ENCODE measurements at places on chromosomes 7 and 10.

GRCh38 chr10:14617852-14618251 lies 156.8 kb downstream of the FAM107B start:
- no peak for DNase-seq

- no peak for DNase-seq
These were observed 11.2 kb upstream of the PLEKHA1 start for GRCh38 chr10:122363311-122363710.

- DNase-seq: no peak
These were observed 1073.0 kb downstream of the XPNPEP1 start for GRCh38 chr10:108850138-108850854.

DNA sequence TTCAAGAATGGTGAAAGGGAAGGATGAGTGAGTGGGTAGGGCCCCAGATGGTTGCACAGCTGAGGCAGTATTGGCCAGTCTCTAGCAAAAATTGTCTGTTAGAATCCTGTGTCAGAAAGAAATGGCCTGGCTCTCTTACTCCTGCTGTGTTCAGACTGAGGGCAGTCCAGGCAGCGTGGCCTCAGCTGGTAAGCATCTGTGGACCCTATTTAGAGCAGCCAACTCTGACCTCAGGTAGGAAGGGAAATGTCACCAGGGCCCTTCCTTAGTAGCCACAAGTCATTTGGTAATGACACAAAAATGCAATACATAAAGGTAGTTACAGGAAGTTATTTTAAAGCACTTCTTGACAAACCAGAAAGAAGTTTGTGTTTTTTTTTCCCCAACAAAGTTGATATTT lies 1194.7 kb downstream of the CNTNAP2 start:
- no peak for DNase-seq

- DNase-seq: no peak
These were observed 87.6 kb upstream of the ADARB2 start for GRCh38 chr10:1824928-1825327.

GRCh38 chr7:28078036-28078901 lies 102.3 kb downstream of the JAZF1 start:
- no peak for DNase-seq

DNA sequence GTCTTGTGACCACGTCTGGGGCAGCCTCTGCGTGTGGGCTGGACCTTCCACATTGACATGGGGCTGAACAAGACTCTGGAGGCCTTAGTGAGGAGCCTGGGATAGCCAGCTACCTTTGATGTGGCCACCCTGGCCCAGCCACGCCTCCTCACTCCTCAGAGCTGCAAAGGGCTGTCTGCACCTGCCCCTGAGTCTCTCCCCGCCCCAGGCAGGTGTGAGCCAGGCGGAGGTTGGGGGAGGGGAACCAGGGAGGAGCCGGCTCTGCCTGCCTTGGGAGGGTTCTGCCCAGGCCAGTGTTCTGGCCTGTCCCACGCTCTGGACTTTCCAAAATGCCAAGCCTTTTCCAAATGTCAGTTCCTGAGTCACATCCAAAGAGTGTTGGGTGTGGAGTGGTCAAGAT lies 72.2 kb downstream of the GTF2IRD1 start:
- DNase-seq: no peak

DNA sequence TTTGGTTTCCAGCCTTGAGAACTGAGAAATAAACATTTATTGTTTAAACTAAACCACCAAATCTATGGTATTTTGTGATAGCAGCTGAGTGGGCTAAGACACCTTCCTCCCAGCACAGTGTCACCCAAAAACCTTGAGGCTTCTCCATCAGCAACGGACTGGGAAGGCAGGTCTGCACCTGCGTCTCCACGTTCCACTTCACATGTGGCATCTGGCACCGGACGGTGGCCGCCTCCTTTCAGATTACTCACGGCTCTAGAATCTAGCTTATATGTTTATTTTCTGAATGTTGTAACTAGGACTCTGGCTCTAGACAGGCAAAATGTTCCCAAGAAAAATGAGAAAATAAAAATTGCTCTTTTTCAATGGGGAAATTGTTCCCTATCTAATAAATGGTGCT lies 201.0 kb downstream of the ADARB2 start:
- no peak for DNase-seq

DNA sequence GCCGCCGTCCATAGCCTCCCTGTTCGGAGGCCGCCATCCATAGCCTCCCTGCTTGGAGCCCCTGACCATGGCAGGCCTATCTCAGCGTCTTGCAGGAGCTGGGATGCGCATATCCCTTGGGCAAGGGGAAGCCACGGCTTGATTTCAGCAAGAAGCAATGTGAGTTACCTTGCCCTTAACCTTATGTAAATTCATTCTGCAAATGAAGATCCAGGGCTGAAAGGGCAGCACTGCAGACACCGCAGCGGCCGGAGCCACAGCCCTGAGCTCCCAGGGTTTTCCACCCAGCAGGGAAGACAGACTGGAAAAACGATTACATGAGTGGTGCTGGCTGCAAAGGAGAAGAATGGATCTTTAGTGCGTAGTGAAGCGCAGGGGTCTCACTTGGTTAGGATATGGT lies 95.8 kb downstream of the SEC61G start:
- DNase-seq: no peak

DNA sequence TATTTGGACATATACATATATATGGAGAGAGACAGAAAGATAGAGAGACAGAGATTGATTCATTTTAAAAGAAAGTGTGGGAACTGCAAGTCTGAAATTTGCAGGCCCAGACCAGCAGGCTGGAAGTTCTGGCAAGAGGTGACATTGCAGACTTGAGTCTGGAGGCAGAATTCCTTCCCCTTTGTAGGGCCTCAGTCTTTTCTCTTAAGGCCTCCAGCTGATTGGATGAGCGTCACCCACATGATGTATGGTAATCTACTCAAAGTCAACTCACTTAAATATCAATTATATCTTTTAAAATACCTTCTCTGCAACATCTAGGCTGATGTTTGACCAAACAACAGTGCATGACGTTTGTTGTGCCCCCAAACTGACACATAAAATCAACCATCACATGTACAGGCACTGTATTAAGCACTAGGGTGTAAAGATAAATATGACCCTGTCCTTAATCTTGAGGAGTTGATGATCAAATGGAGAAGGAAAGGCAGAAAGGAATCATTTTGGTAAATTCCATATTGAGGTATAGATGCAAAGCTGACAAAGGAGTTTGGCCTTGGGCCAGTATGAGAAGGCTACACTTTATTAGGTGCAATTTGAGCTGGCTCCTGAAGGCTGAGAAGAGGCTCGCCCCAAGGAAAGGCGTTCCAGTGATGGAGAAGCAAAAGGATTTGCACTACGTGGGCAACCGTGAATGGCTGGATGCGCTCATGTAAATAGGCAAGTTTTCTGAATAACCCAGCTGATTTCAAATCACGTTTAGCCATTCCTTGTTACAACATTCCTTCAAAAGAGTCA lies 52.6 kb downstream of the BPGM start:
- DNase-seq: no peak

DNA sequence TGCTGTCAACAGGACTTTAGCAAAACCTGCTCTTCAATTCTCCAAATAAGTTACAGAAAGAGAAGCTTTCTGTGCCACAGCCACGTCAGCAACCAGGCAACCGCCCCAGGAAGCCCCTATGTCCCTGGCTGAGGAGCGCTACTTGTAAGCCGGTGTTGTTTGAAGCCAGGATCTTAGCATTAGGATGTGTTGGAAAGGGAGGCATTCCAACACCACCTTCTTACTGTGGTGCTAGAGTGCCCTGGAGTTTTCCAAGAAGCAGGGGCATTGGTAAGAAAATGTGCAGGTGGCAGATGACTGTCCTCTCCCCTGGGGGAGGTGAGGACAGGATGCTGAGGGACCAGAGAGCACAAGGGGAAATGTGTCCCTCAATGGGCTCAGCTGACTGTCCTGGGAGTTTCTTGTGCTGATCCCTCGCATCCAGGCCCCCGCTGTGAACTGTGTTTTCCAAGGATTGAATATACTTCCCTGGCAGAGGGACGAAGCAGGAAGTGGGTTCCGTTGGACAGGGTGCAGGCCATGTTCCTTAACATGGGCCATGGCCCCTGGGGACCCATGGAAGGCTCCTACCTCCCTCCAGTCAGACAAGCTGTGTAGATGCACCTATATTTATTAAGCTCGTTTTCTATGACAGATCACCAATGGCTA lies 139.6 kb upstream of the GDF10 start:
- no peak for DNase-seq

GRCh38 chr7:157336383-157337315 lies at the start of gene DNAJB6:
Gene DNAJB6, plus strand, starts transcription at chr7:157337004. Its CDS starts 21,569 bp downstream, at chr7:157358573.
- no peak for DNase-seq

- DNase-seq: no peak
These were observed 119.4 kb downstream of the DIP2C start for GRCh38 chr10:569961-570627.

GRCh38 chr10:34339816-34340553 lies 475.1 kb downstream of the PARD3 start:
- DNase-seq: no peak

- no peak for DNase-seq
These were observed 4.6 kb downstream of the ATP5F1C start for GRCh38 chr10:7792541-7792940.

DNA sequence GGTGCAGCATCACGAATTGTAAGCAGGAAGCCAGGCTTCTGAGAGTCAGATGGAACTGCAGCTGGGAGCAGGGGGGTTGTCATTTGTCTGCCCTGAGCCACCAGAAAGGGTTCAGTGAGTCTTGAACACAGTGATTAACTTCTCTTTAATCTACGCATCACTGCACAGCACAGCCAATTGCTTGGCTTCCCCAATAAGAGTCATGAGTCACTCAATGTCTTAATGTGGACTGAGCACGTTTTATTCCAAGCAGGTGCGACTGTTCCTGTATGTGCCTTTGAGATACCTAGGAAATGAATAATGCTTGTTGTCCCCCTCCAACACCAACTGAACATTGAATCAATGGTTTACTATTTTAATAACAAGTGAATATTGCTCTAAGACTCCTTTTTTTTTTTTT lies 26.0 kb upstream of the PLEKHA1 start:
- no peak for DNase-seq

DNA sequence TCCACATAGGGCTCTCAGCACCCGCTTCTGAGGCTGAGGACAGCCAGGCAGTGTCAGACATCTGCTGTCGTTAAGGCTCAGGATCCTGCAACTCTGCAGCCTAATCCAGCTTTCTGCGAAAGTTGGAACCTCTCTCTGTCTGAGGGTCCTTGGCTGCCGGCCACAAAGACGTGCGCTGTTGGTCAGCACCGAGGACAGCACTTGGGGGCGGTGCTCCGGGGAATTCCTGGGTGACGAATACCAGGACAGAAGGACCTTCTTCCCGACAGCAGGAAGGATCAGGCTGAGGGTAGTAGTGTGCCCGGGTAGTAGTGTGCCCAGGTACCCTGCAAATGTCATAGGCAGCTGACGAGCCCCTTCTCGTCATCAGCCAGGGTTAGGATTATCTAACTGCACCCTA lies 16.0 kb upstream of the RASGEF1A start:
- no peak for DNase-seq

DNA sequence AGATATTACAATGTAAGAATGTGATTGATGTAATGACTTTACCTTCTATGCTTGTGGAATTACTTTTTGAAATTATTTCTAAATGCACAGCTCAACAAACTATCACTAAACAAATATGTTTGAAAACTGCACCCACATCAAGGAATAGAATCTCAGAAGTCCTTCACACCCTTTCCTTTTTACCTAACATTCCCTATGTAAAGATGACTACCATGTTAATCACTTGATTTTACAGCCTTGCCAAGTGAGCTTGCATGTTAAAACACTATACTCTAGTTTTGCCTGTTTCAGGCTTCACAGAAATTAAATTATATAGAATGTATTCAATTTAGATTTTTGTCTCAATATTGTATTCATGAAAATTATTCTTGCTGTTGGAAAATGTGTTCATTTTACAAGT lies 1169.4 kb upstream of the CELF2 start:
- no peak for DNase-seq

- DNase-seq: no peak
These were observed 13.9 kb downstream of the VENTX start for GRCh38 chr10:133251388-133252222.

DNA sequence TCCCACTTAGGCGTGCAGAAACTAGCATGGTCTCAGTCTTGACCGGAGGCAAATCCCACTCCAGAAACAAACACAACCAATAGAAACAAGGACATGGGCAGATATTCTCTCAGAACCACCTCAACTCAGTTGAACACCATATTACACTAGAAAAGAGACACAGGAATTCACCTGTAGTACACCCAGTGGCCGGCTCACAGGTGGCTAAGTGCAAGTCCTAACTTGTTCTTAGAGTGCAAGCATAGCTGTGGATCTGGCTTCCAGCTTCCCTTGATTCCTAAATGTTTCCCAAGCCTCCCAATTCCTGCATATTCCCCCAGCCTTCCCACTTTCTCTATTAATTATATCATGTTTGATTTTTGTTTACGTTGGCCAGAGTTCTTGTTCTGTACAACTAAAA lies 164.4 kb downstream of the TPK1 start:
- DNase-seq: no peak

DNA sequence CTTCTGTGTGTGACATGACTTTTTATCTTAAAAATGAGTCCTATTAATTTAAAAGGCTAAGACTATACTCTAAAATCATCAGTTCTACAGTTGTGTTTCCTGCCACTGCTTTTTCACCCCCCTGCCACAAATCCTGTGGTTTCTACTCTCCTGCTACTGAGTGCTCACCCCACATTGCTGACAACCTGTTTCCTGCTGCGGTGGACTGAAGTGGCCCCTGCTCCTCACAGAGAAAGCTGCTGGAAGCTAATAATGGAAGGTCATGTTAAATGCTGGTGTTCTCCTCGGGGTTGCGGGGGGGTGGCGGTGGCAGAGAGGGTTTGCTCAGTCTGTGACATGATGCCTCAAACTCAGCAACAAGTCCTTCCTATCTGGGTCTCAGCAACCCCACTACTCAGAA lies 113.2 kb upstream of the INHBA start:
- DNase-seq: no peak

DNA sequence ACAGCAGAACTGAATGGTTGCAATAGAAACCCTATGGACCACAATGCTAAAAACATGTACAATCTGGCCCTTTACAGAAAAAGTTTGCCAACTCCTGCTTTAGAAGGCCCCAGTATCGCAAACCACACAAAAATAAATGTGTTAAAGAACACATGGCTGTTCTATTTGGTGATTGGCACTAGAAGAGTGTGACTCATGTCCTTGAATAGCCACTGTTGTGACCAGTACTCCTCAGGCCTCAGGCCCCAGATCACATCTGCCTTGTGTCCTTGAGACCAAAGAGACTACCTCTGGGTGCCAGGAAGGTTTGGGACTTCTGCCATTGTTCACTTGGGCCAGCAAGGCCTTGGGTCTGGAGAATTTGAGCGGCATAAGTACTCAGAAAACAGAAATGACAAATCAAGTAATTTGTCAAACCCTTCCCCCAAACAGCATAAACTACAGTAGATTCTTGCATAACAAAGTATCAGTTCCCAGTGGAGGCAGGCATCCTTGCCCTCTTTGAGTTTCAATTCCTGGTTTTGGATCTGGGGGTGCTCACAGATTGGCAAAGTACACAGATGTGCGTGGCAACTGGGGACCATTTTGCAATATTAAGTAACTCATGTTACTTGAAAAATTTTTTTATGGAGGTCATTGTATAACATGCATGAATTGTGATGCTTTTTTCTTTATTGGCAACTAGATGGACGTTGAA lies 50.2 kb downstream of the MTURN start:
- no peak for DNase-seq

GRCh38 chr7:96397936-96398598 lies 76.2 kb upstream of the SLC25A13 start:
- DNase-seq: no peak

All from cortex of kidney (tissue), 1 donor.